ENCODE measurements at places on chromosomes 7 and 10.

DNA sequence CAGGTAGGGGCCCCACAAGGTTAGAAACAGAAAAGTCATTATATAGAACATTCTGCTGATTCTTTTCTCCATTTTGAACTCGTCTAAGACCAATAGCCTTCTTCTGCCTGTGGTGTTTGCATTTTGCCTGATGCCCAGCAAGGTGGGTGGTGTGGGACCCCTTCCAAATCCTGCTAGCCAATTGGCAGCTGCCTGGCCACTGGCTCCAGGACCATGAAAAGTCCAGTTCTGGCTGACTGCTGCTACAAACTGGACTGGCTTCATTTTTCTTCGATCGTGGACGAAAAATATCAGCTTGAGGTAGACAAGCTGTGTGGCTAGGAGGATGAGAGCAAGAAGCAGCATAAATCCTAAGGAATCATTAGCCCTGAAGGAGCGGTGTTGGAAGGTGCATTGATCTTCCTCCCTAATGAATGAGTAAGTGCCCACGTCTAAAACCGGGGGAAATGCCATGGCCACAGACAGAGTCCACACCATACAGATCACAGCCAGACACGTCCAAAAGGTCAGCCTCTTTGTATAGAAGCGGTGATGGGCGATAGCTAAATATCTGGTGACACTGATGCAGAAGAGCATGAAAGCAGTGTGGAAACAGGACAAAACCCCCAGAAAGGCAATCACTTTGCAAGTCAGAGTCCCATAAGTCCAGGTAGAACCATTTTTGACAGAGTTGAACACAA is 2.7 kb downstream of the GPR85 start:
- DNase-seq = no peak

DNA sequence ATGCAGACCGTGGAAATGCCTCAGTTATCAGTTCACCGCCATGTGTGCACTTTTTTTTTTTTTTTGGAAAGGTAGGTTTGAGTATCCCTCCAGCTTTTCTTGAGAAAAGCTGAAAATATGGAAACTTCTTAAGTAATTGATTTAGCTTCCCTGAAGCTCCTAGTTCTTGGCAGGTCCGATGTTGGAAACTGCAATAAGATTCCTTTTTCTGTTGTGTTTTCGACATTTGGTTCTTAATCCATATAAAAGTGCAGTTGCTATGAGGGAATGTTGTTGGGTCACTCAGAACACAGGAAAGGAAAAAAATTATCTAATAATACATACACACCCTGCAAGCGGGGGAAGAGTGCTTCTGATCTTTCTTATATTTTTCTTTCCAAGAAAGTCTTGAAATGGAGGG is 665.2 kb downstream of the INHBA start:
- DNase-seq = no peak

DNA sequence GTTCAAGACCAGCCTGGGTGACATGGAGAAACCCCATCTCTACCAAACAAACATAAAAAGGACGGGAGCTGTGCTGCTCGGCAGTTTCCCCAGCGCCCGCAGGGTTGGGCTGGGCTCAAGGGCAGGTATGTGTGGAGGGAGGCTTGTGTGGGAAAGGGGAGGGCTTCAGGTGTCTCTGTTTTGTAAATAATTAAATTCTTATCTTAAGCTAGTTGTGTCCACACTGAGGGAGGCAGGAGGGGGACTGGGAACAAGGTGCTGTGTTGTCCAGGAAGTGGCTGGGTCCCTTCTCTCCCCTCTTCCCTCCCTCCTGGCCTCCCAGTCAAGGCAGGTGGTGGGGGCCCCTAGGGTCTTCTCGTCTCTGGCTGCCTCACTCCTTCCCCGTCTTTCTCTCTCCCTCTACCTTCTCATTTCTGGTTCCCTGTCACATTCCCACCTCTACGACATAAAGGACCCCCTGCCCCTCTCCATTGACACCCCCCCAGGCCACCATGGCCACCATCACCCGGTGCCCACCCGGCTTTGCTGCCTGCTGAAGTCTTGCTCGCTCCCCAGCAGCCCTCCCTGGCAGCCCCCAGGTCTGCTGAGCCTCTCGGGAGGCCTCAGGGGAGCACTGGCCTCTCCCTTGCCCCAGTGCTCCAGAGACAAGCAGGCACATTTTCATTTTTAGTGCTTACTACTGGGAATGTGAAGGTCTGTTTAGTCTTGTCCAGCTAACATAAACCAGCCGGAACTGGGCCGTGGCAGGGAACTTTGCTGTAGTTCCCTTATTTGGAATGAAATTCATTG is 19.3 kb downstream of the NEURL1 start:
- no peak for DNase-seq

GRCh38 chr10:8034466-8035005 is 20.0 kb upstream of the GATA3 start:
- no peak for DNase-seq

- no peak for DNase-seq
Measured at GRCh38 chr7:45074528-45075354, 14.0 kb downstream of the NACAD start.

DNA sequence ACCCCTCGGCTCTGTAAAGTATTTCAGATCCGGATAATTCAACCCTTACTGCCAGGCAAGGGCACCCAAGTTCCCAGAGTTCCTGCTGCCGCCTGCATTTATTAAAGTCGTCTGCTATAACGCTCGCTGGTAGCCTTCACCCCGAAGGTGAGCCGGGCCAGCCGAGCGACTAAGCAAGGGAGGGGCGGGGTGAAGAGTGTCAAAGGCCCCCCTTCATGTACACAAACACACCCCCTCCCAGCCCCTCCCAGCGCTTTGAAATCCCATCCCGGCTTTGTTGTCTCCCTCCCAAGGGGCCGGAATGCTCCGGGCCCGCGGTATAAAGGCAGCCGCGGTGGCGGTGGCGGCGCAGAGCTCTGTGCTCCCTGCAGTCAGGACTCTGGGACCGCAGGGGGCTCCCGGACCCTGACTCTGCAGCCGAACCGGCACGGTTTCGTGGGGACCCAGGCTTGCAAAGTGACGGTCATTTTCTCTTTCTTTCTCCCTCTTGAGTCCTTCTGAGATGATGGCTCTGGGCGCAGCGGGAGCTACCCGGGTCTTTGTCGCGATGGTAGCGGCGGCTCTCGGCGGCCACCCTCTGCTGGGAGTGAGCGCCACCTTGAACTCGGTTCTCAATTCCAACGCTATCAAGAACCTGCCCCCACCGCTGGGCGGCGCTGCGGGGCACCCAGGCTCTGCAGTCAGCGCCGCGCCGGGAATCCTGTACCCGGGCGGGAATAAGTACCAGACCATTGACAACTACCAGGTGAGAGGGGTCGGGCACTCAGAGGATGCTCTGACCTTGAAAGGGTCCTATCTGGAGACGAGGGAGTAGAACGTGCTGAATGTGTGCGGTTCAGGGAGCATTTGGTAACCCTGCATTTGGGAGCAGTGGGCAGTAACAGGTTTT is at the start of gene DKK1:
Gene DKK1 (plus strand): TSS at position 349 of the 889 bp plus-strand sequence. CDS start 154 bp downstream, at position 503.
- DNase-seq = peak; percentile 64

- no peak for DNase-seq
Measured at GRCh38 chr7:68050627-68051026, 1054.0 kb downstream of the TYW1 start.

DNA sequence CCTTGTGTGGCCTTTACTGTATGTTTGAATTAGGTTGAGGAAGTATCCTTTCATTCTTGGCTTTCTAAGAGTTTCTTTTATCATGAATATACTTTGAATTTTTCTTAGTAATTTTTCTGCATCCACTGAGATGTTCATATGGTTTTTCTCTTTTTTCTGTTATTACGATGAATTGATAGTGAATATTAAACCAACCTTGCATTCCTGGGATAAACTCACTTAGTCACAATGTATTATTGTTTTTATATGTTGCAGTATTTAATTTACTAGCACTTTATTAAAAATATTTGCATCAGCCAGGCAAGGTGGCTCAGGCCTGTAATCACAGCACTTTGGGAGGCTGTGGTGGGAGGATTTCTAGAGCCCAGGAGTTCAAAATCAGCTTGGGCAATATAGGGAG is 15.3 kb upstream of the RBM33 start:
- DNase-seq = no peak

DNA sequence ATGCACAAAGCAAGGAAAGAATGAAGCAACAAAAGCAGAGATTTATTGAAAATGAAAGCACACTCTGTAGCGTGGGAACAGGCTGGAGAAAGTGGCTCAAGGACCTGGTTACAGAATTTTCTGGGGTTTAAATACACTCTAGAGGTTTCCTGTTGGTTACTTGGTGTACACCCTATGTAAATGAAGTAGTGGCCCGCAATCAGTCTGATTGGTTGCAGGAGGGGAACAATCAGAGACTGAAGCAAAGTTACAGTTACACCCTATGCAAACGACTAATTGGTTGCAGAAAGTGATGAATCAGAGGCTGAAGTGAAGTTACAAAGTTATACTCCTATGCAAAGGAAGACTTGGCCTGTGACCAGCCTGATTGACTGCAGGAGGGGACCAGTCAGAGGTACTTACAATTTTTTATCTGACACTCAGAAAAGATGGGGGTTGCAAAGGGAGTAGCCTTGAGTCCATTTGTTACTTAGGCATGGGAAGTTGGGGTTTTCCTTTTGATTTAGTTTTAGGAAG is 3.6 kb upstream of the MTPN start:
- DNase-seq = no peak

DNA sequence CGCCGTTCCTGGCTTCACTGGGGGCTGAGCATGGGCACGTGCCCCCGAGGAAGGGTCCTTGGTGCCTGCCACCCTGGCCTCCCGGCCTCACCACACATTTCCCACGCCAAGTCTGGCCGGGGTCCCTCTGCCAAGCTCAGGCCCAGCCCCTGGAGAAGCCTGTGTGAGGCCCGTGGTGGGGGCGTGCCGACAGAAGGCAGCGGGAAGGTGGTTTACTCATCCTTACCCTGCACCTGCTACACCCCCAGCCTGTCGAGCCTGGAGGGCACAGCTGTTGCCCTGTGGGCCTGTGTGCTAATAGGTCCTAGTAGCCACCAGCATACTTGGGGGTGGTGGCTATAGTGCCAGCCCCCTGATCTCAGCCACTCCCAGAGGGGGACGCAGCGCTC is 46.7 kb downstream of the NKX6-2 start:
- no peak for DNase-seq

DNA sequence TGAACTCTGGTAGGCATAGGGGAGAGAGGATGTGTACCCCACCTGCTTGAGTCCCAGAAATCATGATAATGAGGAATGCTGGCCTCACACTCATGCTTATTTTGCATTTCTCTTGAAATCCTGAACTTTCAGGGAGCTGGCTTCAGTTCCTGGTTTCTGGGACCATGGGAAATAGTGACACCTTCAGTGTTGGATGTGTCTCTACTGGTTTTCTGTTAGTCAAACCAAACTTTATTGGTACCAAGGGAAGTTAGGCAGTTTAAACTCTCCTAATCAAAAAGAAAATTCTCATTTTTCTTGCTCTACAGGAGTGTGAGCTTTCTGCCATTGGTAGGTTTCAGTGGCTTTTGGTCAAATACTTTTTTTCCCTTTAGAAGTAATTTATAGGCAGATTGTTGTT is 11.8 kb upstream of the PCGF5 start:
- no peak for DNase-seq

- DNase-seq = no peak
Measured at GRCh38 chr10:127314797-127315196, 118.4 kb upstream of the INSYN2A start.

- no peak for DNase-seq
Measured at GRCh38 chr7:134691546-134692343, 45.1 kb downstream of the BPGM start.

- DNase-seq = no peak
Measured at GRCh38 chr10:100934084-100934659, 21.4 kb downstream of the SLF2 start.

DNA sequence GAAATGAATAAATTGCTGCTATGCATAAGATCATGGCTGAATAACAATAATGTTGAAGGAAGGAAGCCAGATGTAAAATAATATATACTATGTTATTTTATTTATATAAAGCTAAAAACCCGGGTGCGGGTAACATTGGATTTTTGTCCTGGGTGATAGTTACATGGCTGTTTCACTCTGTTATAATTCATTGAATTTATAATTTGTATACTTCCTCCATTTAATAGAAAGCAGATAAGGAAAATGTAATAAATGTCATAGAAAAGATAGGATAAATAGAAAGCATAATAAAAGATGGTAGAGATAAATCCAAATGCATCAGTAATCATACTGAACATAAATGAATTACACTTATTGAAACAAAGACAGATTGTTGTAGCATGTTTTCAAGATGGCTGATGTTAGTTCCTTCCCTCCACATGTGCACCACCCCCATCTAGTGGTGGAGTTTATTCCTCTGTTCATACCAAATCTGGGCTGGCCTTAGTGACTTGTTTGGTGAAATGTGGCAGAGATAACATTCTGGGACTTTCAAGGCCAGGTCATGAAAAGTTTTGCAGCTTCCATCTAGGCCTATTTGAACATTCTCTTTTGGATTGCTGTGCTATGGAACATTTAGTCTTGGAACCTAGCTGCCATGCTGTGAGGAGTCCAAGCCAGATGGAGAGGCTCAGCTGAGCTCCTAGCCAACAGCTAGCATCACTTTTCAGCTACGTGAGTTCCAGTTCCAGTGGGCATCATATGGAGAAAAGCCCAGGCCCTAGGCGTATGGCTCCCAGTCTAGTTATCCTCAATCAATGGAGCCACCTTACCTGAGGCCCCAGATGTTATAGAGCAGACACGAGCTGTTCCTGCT is 46.9 kb downstream of the AHCYL2 start:
- no peak for DNase-seq

DNA sequence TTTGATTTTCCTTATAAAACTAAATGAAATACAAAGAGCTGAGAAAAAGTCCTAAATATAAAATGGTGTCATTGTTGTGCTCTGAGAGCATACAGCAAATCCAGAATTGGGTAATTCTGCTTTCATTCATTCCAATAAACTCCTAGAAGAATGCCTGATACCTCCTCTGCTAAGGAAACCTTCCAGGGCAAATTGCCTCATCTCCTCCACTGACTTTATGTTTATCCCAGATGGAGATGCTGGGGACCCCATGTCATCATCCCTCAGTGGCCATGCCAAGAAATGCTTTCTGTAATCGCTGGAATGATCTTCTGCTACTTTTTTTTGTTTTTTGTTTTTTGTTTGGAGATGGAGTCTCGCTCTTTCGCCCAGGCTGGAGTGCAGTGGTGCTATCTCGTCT is 119.3 kb upstream of the PRKCQ start:
- DNase-seq = no peak

DNA sequence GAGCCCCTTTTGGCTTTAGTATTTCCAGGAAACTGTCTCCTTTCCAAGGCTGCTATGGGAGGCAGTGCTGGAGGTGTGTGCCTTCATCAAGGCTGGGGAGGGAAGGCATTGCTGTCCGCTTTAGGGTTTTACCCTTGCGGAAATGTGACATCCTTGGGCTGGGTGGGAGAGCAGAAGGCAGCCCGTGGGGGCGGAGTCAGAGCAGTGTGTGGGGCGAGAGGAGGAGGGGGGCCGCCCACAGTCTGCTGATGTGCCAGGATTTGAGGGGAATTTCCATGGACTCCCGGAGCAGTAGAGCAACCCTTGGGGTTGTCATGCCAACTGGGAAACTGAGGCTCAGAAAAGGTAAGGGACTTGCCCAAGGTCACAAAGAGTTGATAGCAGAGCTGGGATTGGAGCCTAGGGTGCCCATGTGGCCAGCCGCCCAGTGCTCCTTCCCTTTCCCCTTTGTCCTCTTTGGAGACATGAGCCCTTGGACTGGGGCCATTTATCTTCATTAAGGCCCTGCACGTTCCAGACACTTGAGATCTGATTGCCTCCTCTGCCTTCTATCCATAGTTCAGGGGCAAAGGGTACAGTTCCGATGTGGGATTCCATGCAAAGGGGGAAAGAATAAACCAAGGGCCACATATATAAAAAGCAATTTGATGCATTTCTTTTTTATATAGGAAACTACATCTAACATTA is 22.2 kb downstream of the TSPAN15 start:
- no peak for DNase-seq

- no peak for DNase-seq
Measured at GRCh38 chr10:122115874-122116273, 126.9 kb downstream of the TACC2 start.

- no peak for DNase-seq
Measured at GRCh38 chr10:99435986-99436638, 5.7 kb upstream of the GOT1 start.

Data from sciatic nerve (tissue), 2 donors.